ENCODE measurements at places on chromosomes 1 and 21.

GRCh38 chr1:150778409-150778808 is 12.8 kb upstream of the CTSS start:
- DNase-seq = no peak

- DNase-seq = no peak
Observed at GRCh38 chr1:2879026-2879425, 77.5 kb upstream of the TTC34 start.

DNA sequence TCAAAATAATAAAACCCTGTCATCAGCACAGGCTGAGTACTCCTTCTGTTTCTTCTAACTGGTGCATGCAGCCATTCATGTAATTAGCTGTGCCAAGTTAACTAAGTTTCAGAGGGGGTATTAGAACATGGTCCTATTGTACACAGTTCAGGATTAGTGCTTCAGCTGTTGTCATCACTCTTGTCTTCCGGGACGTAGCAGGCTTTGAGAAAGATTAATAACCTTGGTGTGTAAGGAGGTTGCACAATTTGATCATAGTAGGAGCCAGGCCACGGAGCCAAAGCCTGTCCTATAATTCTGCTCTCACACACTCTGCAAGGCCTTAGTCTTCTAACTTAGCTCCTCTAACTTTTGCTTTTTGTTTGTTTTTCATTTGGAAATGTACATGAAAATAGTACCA is 44.7 kb downstream of the PTGFRN start:
- no peak for DNase-seq

DNA sequence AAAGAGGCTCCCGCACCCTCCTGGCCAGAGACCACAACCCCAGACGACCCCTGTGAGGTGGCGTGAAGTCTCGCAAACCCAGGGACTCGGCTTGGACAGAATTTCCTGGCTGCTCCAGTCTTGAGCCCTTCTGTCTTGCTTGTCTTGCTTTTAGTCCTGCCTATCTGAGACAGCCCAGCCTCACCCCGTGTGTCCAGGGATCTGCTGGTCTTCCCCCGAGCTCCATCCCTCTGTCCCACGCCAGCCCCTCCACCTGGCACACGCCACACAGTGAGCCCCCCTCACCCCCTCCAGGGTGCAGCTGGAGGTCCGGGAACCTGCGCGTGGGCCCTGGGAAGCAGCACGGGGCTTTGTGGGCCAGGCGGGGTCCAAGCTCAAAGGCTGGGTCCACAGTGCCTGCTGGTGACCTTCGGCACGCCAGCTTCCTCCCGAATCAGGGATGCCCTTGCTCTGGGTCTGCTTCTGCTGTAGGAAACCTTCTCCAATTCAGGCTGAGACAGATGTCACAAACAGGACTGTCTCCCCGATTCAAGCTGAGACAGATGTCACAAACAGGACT is 97.1 kb downstream of the SIK1 start:
- DNase-seq = no peak

- DNase-seq = no peak
Observed at GRCh38 chr1:116254776-116255175, 118.3 kb upstream of the ATP1A1 start.

- DNase-seq = no peak
Observed at GRCh38 chr1:201732351-201732750, 96.6 kb upstream of the IPO9 start.

DNA sequence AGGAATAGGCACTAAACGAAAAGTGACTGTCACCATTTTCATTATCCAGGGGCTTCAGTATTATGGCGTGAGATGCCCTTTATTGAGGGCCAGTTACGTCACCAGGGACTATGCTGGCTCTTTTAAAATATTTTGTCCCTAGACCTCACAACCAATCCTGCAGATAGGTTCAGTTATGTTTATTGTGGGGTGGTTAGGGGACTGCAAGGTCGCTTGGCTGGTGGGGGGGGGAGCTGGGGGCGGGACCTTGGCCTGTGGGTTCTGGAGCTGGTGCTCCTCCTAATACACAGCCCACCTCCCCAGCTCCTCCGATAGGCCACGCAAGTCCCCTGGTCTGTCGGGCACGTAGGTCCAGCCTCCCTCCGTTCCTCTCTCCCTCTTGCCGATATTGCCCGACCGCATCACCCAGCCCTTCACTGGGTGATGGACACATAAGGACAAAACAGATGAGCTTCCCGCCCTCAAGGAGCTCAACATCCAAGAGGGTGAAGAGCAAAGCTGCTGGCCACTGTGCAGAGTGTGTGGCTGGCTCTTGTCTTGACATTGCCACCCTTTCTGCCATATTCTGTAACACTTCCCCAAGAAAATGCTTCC is 271.8 kb downstream of the MATN1 start:
- no peak for DNase-seq
